ENCODE measurements at places on chromosomes 1 and 21.
A peak's percentile ranks its signal among the peaks of the same experiment; 100 is the strongest.

DNA sequence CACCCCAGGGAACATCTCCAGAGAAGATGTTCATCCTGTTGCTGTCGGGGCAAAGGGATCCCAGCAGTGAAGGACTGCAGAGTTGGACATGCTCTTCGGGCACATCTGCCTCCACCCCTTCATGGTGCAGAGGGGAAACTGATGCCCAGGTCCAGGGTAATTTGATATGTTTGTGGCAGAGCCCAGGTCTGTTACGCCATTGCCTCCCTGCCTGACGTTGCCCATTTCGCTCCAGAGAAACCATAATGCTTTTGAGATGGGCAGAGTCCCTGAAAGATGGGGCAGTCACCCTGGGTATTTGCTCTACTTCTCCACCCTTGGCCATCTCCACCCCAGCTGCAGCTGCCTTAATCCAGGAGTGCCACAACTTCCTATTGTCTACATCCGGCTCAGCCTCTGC lies 290.4 kb upstream of the POU3F1 start:
- peaks cover 3% of the 10 kb centered on the region for H3K4me1 ChIP-seq
- no peaks in the 10 kb centered on the region for H3K36me3 ChIP-seq
- H3K27ac ChIP-seq = no peak overlapping the region
- no peak overlapping the region for H3K4me3 ChIP-seq
- H3K27me3 ChIP-seq = no peaks in the 10 kb centered on the region
- DNase-seq = no peak

- no peaks in the 10 kb centered on the region for H3K36me3 ChIP-seq
- no peaks in the 10 kb centered on the region for H3K4me1 ChIP-seq
- DNase-seq = no peak
- H3K27ac ChIP-seq = no peak overlapping the region
- H3K27me3 ChIP-seq = no peaks in the 10 kb centered on the region
Measured at GRCh38 chr1:17831597-17831996, 76.5 kb downstream of the ACTL8 start.

DNA sequence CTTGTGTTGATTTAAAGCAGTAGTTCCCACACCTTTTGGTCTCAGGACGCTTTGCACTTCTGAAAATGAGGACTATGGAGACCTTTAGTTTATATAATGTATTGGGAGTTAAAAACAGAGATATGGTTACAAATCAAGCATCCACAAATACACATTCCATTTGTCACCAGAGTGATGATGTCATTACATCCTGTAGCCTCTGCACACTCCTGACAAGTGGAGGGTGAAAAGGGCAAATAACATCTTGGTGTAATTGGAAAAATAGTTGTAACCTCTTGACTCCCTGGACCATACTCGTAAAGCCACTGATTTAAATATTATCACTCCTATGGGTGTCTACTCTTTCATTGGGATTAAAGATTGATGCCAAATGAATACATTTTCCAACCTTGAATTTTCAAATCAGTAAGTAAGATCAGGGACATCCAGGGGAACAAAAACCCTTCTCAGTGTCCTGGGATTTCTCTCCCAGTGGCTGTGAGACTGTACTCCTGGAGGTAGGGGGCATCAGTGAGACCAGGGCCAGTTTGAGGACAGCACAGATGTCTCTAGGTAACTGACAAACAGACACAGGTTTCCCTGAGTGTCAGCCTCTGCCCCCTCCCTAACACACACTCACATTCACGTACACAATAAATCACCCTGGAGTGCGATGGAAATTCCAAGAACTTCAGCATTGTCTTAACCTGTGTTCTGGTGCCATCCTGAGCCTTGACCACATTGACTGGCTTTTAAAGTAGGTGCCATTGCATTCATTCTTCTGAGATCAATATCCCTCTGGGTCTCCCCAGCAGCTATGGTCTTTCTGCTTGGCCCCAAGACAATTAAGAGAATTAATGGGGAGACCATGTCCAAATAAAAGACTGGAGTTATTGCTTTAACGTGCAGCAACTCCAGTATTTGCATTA lies 63.0 kb downstream of the NR5A2 start:
- DNase-seq = peak; percentile 10
- H3K36me3 ChIP-seq = no peaks in the 10 kb centered on the region
- no peaks in the 10 kb centered on the region for H3K4me1 ChIP-seq
- no peak overlapping the region for H3K27ac ChIP-seq
- H3K4me3 ChIP-seq = no peak overlapping the region

- H3K4me3 ChIP-seq = no peak overlapping the region
- no peaks in the 10 kb centered on the region for H3K4me1 ChIP-seq
- H3K27me3 ChIP-seq = no peaks in the 10 kb centered on the region
- no peaks in the 10 kb centered on the region for H3K36me3 ChIP-seq
- no peak for DNase-seq
- no peak overlapping the region for H3K27ac ChIP-seq
Measured at GRCh38 chr1:181981821-181982220, 79.7 kb downstream of the ZNF648 start.

GRCh38 chr1:29498126-29499103 lies 262.1 kb downstream of the PTPRU start:
- no peaks in the 10 kb centered on the region for H3K27me3 ChIP-seq
- H3K4me3 ChIP-seq = no peak overlapping the region
- H3K4me1 ChIP-seq = no peaks in the 10 kb centered on the region
- no peak overlapping the region for H3K27ac ChIP-seq
- H3K36me3 ChIP-seq = no peaks in the 10 kb centered on the region

- H3K27ac ChIP-seq = no peak overlapping the region
- DNase-seq = no peak
- no peaks in the 10 kb centered on the region for H3K4me1 ChIP-seq
Measured at GRCh38 chr1:235532360-235532759, 28.1 kb upstream of the B3GALNT2 start.

- no peaks in the 10 kb centered on the region for H3K36me3 ChIP-seq
- peaks cover 82% of the 10 kb centered on the region for H3K4me1 ChIP-seq
- no peak overlapping the region for H3K4me3 ChIP-seq
- DNase-seq = no peak
- no peaks in the 10 kb centered on the region for H3K27me3 ChIP-seq
Measured at GRCh38 chr1:145983206-145983675, 13.1 kb downstream of the TXNIP start.

DNA sequence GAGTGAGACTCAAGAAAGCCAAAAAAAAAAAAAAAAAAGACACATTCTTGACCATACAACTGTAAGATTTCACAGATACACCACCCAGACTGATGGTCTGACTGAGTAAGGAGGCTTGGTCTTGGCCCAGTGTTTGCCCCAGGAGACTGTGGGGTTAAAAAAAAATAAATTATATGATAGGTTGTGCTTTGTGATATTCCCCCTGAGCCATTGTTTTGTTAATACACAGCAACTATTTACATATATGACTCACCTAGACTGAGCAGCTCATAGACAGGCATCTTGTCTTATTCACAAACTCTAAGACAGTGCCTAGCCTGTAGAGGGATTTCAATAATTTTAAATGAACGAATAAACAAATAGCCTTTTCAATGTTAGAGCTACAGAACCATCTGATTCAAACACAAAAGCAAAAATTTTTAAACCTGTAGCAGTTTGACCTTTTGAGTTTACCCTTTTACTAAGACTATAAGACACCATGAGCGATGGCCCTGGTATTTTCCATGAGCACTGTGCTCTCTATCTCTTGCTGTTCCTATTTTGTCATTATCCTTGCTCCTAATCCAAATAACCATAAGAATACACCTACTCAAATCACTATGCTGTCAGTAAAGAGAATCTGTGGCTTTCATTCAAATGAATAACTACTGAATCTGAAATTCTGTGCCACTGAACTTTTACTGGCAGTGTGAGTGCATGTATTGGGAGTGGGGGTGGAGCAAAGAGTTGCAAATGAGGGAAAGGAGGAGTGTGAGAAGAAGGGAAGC lies 199.4 kb upstream of the PTBP2 start:
- no peak overlapping the region for H3K27ac ChIP-seq
- H3K4me1 ChIP-seq = no peaks in the 10 kb centered on the region
- H3K27me3 ChIP-seq = no peaks in the 10 kb centered on the region
- H3K36me3 ChIP-seq = no peaks in the 10 kb centered on the region

GRCh38 chr1:66331658-66332547 lies 202.1 kb upstream of the SGIP1 start:
- peak; percentile 62 for DNase-seq
- H3K4me3 ChIP-seq = peak overlapping the region; percentile 89
- H3K27ac ChIP-seq = peak overlapping the region; percentile 94
- no peaks in the 10 kb centered on the region for H3K27me3 ChIP-seq

- H3K27ac ChIP-seq = no peak overlapping the region
- H3K4me3 ChIP-seq = no peak overlapping the region
- H3K4me1 ChIP-seq = peaks cover 4% of the 10 kb centered on the region
- H3K36me3 ChIP-seq = no peaks in the 10 kb centered on the region
- no peak for DNase-seq
Measured at GRCh38 chr1:235910357-235911299, 43.9 kb upstream of the LYST start.

DNA sequence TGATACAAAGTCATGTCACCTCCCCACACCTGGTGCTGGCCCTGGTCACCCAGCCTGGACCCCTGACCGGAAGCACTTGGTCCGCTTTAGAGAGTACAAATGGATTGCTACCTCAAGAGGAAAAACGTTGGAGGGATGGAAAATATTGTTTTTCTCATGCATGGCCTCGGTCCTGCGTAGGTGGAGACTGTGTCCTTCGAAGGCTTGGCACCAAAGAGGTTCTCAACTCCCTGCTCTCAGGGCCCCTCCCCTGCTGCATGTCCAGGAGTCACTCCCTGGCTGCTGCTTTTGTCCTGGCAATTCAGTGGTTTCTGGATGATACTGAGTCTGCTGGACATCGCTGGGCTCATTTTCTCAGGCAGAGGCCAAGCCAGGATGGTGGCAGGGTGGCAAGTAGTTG lies 529.8 kb downstream of the KIF26B start:
- no peaks in the 10 kb centered on the region for H3K36me3 ChIP-seq
- H3K27ac ChIP-seq = no peak overlapping the region
- DNase-seq = no peak
- no peak overlapping the region for H3K4me3 ChIP-seq

DNA sequence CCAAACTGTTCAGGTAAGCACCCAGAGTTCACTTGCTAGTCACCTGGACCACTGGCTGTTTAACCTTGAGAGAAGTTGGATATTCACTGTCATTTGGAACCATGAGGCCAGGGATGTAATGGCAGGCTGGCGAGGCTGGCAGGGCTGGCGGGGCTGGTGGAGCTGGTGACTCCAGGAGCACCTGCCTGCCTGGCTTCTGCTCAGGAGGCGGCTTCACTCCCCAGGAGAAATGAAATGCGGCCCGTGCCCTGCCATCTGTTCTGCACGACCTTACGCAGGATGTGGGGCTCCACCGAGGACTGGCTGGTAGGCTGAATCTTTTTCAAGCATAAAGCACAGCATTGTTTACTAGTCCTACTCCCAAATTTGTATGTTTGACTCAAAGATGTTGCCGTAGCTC lies 22.7 kb upstream of the MX1 start:
- no peaks in the 10 kb centered on the region for H3K27me3 ChIP-seq
- no peak overlapping the region for H3K4me3 ChIP-seq
- no peaks in the 10 kb centered on the region for H3K4me1 ChIP-seq
- no peak overlapping the region for H3K27ac ChIP-seq

DNA sequence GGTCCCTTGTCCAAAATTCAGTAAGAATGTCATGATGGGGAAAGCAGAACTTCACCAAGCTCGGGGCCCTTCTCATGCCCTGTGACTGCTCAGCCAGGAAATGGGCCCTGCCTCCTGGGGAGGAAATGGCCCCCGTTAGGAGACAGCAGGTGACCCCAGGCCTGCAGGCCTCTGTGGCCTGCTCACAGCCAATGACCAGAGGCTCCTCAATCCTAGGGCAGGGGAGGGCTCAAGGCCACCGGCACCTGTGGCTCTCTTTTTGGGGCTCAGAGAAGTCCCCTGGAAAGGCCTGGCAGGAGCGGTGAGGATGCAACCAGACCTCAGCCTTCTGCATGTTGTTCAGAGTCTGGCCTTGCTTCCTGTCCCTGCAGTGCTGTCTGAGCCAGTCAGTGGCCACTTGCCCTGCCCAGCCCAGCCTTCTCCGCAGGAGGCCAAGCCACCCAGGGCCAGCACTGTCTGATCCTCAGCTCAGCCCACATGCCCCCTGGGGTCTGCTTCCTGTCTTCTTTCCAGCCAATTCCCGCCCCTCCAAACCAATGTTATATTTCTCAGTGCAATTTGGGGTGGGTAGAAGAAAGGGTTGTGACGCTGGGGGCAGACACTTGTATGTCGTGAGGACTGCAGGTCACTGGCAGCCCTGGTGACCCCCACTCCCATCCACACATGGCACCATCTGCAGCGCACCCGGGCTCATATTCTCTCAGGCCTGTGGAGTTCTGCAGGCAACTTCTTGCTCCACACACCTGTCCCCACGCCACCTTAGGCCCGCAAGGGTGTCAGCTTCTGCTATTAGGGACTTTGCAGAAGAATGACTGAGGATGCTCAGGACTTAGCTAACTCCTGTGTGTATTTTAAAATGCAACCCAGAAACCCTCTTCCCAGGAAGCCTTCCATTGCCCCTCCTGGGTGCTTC lies 83.6 kb downstream of the ITPKB start:
- H3K4me1 ChIP-seq = peaks cover 8% of the 10 kb centered on the region
- H3K27ac ChIP-seq = no peak overlapping the region
- no peak overlapping the region for H3K4me3 ChIP-seq
- H3K36me3 ChIP-seq = no peaks in the 10 kb centered on the region
- H3K27me3 ChIP-seq = no peaks in the 10 kb centered on the region
- peak; percentile 72 for DNase-seq

DNA sequence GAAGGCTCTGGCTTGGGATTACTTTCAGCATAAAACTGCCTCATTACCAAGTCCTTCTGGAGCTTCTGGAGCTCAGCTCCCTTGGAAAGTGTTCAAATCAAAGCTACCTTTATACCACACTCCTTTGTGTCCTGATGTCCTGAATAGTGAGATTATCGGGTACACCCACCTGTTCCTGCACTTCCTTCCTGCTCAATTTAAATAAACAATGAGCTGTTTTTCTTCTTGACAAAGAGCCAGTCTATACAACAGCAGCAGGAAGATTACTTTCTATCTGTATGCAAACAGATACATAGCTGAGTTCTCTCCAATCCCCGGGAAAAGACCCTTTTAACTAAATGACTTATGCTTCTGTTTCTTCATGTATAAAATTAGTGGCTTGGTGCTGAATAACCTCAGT lies 258.0 kb upstream of the FMN2 start:
- no peaks in the 10 kb centered on the region for H3K4me1 ChIP-seq
- DNase-seq = no peak
- no peak overlapping the region for H3K4me3 ChIP-seq
- H3K36me3 ChIP-seq = no peaks in the 10 kb centered on the region

DNA sequence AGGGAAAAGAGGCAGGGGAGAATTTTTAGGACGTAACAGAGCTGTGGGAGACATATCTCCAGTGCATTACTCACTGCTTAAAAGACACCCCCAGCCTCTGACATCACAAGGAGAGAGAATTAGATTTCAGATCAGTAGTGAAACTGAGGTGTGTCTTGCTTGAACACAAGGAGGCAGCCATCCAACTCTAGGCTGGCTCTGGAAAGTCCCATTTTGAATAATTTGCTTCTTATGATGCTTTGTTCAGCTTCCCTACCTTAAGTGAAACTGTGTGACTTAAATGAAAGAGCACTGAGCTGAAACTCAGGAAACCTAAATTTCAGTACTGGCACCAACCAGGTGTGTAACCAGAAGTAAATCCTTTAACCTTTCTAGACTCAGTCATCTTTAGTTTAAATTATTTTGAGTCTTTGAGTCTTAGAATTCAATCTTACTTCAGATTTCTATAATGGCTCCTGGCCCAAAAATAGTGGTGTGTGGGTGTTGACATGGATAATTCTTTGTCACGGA lies 251.6 kb upstream of the SGIP1 start:
- peak overlapping the region; percentile 88 for H3K27ac ChIP-seq
- peaks cover 67% of the 10 kb centered on the region for H3K4me1 ChIP-seq
- DNase-seq = peak; percentile 94
- no peaks in the 10 kb centered on the region for H3K36me3 ChIP-seq
- no peaks in the 10 kb centered on the region for H3K27me3 ChIP-seq
- no peak overlapping the region for H3K4me3 ChIP-seq
